ENCODE measurements at places on chromosomes 3 and 15.

- no peak for DNase-seq
These were observed 57.9 kb downstream of the ADCY5 start for GRCh38 chr3:123390865-123391600.

DNA sequence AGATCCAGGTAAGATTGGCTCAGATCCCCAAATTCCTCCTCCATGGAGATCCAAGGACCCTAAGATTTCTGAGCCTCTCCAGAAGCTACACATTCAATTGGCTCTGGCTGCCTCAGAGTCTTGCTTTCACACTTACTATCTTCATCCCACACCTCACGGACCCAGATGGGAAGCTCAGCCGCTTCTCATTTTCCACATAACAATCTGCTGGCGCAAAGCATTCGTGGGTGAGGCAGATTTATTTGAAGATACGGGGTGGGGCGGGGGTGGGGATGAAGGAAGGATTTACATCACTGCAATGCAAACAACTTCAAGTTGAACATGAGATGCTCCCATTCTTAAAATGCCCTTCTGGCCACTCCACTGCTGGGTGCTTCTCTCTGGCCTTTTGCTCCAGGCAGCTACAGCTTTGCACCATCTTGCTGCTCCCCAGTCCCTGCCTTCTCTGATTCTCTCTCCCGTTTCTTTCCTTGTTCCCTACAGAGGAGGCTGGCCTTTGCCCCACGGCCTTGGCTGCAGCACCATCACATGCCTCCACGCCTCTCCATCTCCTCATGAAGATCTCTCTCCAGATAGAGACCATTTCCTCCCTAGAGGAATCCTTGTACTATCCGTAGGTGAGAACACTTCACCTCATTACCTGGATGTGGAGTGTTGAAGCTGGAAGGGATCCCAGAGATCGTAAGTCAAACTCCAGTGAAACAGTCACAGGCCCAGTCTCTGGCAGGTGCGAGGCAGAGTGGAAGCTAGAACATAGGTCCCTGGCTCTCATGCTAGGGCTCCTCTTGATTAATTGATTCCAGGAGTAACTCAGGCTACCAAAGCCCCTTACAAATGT, 175.9 kb downstream of the RPLP1 start:
- DNase-seq = no peak

DNA sequence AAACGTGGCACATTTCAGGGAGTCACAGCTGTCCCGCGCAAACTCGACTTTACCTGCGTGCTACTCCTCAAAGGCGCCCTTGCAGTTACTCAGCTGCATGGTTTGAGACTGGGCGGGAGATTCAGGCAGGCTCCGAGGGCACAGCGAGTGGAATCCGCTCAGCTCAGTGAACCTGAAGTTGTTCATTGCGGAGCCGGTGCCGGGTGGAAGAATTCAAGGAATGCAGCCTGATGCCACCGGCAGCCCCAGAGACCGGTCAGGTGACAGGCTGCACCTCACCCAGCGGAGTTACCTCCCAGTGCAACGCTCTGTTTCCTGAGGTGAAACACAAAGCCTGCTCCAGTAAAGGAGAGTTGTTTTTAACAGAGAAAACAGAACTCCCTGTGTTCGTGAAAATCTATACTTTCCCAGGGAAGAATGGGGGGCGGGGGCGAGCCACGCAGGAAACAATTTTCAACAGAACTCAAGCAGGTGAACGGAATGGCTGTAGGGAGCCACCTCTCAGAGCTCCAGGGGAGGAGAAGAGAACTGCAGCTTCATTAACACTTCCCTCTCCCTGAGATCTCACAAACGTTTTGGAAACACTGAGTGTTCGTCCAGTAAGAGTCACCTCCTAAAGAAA, 3.8 kb downstream of the VEPH1 start:
- DNase-seq = peak; percentile 30

GRCh38 chr3:171840811-171841619, 2.1 kb upstream of the TMEM212 start:
- DNase-seq = no peak

- no peak for DNase-seq
These were observed 55.5 kb downstream of the ST6GAL1 start for GRCh38 chr3:186985661-186986364.

GRCh38 chr3:178810181-178810580, 261.4 kb downstream of the ZMAT3 start:
- peak; percentile 79 for DNase-seq

- DNase-seq = no peak
These were observed 7.3 kb downstream of the RPSA start for GRCh38 chr3:39413691-39414420.

- DNase-seq = no peak
These were observed 11.3 kb downstream of the PRKCI start for GRCh38 chr3:170233530-170233929.

DNA sequence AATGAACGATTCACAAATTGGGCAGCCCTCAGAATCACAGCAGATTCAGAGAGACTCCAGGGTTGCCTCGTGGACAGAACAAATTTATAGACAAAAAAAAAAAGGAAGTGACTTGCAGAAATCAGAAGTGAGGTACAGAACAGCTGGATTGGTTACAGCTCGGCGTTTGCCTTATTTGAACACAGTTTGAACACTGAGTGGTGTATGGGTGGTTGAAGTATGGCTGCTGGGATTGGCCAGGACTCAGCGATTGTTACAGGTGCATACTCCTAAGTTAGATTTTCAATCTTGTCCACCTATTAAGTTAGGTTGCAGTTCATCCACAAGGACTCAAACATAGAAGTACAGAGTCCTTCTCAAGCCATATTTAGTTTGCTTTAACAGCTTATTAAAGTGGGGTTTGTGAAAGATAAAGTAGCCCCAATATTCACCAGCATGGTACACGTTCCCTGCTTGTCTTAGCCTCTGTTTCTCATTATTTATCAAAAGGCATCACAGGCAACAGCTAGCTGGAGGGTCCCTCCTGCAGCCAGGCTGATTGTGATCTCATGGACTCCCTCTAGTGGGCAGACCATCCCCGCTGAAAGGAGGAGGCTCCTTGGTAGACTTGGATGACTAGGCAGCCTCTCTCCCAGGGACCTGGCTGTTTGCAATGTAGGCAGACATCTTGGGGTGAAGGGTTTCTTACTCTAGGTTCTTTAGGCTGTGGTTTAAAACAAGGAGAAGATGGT, 17.6 kb upstream of the ALDH1L1 start:
- peak; percentile 46 for DNase-seq

GRCh38 chr3:115999613-116000012, 376.3 kb downstream of the GAP43 start:
- DNase-seq = no peak

GRCh38 chr3:107663266-107663665, 140.5 kb downstream of the BBX start:
- DNase-seq = no peak

- DNase-seq = no peak
These were observed 75.7 kb upstream of the DPPA4 start for GRCh38 chr3:109413049-109413448.

DNA sequence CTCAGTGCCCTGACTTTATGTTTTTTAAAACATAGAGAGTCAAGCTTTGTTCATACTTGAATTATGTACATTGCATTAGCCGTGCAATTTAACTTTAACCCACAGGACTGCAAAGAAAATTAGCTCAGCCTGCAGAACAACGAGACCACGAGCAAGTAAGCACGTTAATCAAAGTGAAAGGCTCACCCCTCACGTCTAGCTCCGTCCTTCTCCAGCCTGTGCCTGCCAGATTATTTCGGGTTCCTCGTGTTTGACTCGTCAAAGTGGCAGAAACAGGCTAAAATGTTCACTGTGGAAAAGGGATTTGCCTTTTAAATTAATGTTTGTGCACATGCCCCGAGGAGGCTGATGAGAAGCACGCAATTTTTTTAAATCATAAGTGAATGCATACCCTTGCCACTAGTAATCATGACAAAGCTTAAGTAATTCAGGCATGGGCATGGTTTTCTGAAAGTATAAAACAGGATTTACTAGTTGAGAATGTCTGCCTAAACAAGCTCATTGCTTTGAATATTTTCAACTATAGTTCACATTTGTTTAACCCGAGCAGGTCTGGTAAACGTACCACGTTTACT, 15.3 kb downstream of the ZBTB38 start:
- DNase-seq = no peak

GRCh38 chr3:129783470-129783869, 110.0 kb downstream of the TMCC1 start:
- no peak for DNase-seq

GRCh38 chr3:63874769-63875168, 11.1 kb downstream of the ATXN7 start:
- DNase-seq = no peak

DNA sequence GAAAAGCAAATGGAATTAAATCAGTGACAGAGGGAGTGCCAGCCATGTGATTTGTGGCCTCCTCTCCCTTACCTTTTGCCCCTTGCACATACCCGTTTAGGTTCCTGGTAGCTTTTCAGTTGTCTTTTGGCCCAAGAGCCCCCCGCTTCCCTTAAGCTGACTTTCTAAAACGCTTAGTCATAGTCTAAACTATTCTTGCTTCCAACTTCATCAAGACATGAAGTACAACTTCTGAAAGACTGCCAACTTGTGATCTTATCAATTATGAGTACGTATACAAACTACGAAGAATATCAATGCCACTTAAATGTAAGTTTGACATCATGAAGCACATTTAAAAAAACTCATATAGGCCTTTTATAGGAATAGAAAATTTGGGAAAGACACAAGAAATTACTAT, 61.9 kb downstream of the EIF3J start:
- DNase-seq = no peak

DNA sequence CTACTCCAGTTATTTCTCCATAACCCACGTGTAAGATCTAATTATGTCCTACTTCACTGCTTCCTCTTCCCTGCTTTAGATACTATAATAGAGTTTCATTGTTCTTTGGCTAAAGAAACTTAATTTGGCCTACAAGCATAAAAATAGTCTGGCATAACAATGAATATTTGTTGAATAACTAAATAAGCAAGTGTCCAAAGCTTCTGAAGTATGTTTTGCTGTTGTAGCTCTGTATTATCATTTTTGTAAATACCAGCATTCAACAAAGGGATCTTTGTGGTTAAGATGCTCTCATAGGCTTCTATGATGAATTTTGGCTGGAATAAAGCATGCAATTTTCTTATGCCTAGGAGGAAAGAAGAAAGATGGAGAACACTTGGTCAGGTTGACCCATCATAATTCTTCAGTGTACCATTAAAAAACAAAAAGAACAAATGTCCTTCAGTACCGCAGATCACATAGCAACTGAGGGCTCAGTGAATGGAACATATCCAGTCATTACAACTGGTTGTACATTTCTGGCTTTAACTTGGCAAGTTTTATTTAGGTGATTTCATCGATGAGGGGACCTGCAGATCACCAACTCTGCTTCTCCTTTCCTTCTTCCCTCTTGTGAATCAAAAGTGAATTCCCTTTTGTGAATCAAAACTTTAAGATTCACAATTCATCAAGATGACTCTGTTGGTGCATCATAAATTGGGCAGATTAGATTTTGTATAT, 465.9 kb upstream of the TGFBR2 start:
- no peak for DNase-seq

DNA sequence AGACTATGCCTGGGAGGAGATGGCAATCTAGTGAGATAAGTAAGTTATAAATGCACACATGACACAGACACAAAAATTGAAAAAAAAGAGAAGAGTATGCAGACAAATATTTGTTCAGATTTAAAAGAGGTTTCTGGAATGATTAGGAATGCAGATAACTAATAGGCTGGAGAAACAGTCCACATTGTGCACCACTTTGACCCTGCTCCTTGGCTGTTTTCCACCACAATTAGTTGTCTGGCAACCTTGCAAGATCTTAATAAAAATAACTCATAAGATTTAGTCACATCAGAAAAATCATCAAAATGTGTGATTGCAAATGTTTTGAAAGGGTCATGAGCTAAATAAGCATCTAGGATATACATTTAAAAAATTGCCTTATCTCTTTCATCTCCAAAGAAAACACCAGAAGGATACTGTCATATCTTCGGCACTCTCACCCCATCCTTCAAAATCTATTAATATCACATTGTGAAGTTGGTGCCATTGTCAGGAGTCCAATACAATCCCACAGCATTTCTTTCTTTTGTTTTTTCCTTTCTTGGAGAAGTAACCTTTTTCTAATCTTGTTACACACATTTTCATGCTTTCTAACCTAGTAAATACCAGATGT, 153.7 kb upstream of the KCNMB2 start:
- no peak for DNase-seq

DNA sequence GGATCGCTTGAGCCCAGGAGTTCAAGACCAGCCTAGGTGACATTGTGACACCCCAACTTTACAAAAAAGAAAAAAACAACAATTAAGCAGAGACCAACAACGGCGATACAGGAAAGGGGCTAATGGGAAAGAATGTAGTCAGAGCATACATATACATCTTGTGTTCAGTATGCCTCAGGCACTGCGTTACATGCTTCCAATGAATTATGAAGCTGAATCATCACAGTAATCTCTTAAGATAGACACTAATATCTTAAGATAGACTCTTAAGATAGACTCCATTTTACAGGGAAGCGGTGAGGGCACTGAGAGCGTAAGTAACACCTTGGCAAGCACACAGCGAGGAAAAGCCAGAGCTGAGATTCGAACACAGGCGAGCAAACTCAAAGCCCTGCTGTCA, 6.1 kb upstream of the LDHAL6B start:
- DNase-seq = no peak

DNA sequence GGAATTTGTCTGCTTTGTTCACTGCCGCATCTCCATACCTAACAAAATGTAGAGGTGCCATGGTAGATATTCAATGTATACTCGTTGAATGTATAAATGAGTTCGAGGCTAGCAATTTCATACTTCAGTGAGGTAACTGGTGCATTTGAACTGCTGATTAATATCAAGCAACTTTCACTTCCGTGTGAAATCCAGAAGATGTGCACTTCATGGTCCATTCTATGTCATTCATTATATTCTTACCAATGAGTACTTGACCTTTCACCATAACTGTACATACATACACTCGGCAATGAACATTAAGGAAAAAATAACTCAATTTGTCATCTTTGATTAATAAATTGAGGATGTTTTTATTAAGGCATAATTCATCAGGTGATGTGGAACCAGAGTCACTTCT, 598.5 kb downstream of the ZNF385D start:
- no peak for DNase-seq

GRCh38 chr3:61030469-61031035, 220.7 kb downstream of the FHIT start:
- DNase-seq = no peak

- no peak for DNase-seq
These were observed 121.2 kb upstream of the PLXND1 start for GRCh38 chr3:129727707-129728106.

DNA sequence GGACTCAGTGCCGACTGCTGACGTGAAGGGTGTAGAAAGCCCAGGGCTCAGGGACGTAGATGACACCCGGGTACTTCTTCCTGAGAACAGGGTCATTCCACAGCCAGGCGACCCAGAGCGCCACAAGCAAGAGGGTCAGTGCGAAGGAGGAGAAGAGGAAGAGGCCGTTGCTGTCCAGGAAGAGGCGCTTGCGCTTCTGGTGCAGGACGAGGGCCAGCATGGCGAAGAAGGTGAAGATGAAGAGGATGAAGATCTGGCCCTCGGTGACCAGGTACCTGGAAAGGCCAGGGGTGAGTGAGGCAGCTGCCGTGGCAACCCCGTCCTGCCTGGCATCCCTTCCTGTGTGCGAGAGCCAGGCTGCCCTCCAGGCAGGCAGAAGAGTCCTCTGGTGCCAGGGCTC, 3.0 kb upstream of the CALML4 start:
- no peak for DNase-seq
